ENCODE measurements at places on chromosomes 3 and 15.

DNA sequence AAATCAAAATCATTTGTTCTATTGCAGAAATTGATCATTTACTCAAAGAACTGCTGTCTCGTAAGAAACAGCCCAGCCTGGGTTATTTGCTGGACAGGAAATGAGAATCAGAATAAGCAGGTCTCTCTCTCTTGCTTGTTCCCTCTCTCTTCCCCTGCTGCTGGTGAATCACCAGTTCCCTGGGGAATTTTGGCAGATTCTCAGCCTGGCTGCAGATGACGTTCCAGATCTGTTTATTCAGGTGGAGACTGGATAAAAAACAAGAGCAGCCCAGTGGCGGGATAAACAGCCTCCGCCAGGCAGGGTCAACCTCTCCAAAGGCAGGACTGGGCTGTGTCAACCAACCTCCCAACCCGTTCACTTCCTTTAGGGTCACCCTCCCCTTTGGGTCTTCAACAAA lies 72.1 kb downstream of the LRIG1 start:
- no peak for DNase-seq

DNA sequence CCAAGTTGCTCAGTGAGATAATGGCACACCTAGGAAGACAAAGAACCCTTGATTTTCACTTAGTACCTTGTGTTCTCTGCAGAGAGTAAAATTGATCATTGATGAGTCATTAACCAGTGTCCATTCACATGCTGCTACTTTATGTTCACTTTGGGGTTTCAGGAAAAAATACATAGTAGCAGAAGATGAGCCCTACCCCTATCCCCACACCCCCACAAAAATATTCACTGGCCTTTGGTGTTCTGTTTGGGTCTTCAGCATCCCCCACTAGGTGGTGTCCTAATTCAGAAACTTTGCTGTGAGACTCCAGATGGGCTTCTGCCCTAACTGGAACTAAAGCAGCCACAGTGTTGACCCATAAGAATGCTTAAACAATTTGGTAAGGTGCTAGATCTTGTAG lies 178.8 kb downstream of the KLHL25 start:
- peak; percentile 57 for DNase-seq

DNA sequence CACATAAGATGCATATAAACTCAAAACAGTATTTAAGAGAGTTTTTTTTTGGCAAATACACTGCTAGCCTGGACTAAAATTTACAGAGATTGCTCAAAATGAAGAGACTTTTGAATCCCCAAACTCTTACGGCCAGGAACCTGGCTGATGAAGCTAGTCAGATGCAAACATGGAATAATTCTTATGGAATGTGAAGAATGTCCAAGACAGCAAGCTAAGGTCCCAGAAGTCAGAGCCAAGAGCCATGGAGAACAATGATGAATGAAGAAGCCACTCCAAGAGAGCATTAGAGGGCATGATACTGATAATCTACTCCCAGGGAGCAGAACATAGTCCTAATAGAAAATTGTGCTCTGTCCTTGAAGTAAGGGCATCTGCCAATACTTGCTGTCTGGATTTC lies 705.5 kb downstream of the DIPK2A start:
- DNase-seq: no peak

- DNase-seq: no peak
Measured at GRCh38 chr3:73045391-73045790, 16.1 kb upstream of the EBLN2 start.

DNA sequence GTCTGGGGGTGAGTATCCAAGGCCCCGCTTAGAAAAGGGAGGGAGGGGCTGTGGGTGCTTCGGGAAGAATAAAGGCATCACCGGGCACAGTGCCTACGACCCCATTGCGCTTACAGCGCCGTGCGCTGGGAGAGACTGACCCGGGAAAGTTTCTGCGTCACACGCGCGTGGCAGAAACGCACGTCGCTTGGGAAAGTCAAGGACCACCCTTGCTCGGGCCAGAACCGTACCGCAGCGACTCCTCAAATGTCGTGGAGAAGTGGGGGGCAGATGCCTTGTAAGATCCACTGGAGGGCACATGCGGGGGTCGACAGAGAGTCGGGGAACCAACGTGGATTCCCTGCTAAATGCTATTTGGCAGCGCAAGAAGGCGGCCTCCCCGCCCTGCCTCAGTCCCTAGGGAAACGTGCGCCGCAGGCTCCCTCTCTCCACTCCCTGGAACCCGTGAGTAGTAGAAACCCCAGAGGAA lies 2.4 kb downstream of the ADAMTS9 start:
- DNase-seq: no peak

GRCh38 chr15:67571648-67572415 lies 29.3 kb downstream of the MAP2K5 start:
- DNase-seq: no peak

Measured in MV-4-11 (cell line).